ENCODE measurements at places on chromosomes 13 and 19. TPM values are rescaled to one million over a fixed set of nuclear protein-coding genes. Genes with fewer than 3 reads are reported as not detected.
A peak's percentile ranks its signal among the peaks of the same experiment; 100 is the strongest.

- H3K27me3 ChIP-seq: no peaks in the 10 kb centered on the region
- no peaks in the 10 kb centered on the region for H3K36me3 ChIP-seq
- H3K4me1 ChIP-seq: peaks cover 13% of the 10 kb centered on the region
- DNase-seq: no peak
Measured at GRCh38 chr19:54955376-54955775, 8.0 kb upstream of the NLRP7 start.

DNA sequence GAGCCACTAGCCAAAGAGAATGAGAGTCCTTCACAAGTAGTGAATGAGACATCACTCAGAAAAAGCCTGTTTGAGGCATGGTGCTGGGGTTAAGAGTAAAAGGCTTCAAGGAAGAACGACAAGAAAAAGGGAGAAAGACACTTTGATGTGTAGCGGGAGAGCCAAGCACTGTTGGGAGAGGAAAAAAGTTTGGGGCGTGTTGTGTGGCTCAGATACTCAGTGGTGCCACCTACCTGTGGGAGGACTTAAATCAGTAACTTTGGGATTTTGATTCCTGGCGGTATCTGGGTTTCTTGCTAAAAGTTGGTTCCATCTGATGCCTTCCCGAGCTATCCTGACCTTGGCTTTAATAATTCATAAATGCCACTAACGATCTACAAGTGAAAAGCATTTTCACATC is 12.3 kb downstream of the ELSPBP1 start:
- no peaks in the 10 kb centered on the region for H3K27me3 ChIP-seq
- H3K36me3 ChIP-seq: no peaks in the 10 kb centered on the region
- H3K4me1 ChIP-seq: no peaks in the 10 kb centered on the region
- H3K27ac ChIP-seq: no peak overlapping the region
- no peak overlapping the region for H3K4me3 ChIP-seq

- H3K4me1 ChIP-seq: no peaks in the 10 kb centered on the region
- no peak overlapping the region for H3K4me3 ChIP-seq
- H3K27me3 ChIP-seq: no peaks in the 10 kb centered on the region
- H3K36me3 ChIP-seq: no peaks in the 10 kb centered on the region
- no peak for DNase-seq
Measured at GRCh38 chr13:112435973-112436372, 59.8 kb downstream of the SPACA7 start.

GRCh38 chr19:55493645-55494171 is 5.5 kb downstream of the SSC5D start:
- DNase-seq: no peak
- peaks cover 5% of the 10 kb centered on the region for H3K27me3 ChIP-seq
- no peak overlapping the region for H3K4me3 ChIP-seq
- no peaks in the 10 kb centered on the region for H3K4me1 ChIP-seq
- no peaks in the 10 kb centered on the region for H3K36me3 ChIP-seq

DNA sequence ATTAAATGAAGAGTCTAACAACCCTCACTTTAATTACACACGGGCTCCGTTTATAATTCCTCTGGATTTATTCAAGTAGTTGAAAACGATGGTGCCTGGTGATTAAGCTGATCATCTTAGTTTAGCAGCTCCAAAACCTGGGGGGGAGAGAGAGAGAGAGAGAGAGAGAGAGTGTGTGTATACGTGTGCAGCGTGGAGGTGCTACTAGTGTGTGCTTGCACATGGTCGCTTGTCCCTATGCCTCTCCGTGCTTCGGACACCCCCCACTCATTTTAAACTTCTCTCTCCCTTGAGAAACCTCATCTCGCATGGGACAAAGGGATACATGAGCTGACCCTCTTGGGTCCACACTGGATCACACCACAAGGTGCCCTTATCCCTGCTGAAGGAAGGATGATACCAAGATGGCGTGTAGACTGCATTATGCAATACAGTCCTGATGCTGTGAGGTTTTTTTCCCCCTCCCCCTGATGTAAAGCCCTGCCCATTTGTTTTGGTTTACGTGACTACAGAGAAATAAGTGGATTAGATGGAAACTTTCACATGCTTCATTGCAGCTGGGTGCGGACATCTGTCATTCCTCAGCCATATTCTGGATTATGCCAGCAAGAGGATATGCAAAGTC is 320.8 kb downstream of the ZNF536 start:
- peaks cover 17% of the 10 kb centered on the region for H3K27me3 ChIP-seq
- no peak overlapping the region for H3K4me3 ChIP-seq
- no peaks in the 10 kb centered on the region for H3K36me3 ChIP-seq
- no peak overlapping the region for H3K27ac ChIP-seq
- DNase-seq: no peak

DNA sequence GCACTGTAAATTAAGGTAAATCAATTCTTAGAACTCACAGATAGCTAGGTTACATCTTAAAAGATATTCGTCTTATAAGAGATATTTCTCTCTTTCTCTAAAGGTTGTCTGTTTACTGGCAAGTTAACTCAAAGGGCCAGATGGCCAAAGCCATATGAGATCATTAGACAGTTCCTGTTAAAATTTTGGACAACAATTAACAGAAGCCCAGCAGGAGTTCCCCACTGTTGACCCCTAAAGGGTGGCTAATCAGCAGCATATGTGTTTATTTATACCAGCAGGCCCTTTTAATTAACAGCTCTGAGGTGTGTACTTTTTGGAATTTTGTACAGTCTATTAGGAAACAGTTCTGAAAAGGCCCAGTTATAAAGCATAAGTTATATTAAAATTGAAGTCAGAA is 245.8 kb downstream of the LIG4 start:
- H3K4me1 ChIP-seq: no peaks in the 10 kb centered on the region
- no peak for DNase-seq
- H3K36me3 ChIP-seq: no peaks in the 10 kb centered on the region
- H3K27ac ChIP-seq: no peak overlapping the region
- H3K4me3 ChIP-seq: no peak overlapping the region

DNA sequence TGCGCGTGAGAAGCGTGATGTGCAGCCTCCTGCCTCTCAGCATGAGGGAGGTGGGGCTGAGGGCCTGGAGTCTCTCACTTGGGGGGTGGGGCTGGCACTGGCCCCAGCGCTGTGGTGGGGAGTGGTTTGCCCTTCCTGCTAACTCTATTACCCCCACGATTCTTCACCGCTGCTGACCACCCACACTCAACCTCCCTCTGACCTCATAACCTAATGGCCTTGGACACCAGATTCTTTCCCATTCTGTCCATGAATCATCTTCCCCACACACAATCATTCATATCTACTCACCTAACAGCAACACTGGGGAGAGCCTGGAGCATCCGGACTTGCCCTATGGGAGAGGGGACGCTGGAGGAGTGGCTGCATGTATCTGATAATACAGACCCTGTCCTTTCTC is 8.7 kb downstream of the CD177 start:
- no peak for DNase-seq
- H3K36me3 ChIP-seq: no peaks in the 10 kb centered on the region
- no peaks in the 10 kb centered on the region for H3K27me3 ChIP-seq
- H3K4me3 ChIP-seq: no peak overlapping the region

GRCh38 chr13:112343591-112343990 is 32.6 kb upstream of the SPACA7 start:
- H3K36me3 ChIP-seq: no peaks in the 10 kb centered on the region
- peak; percentile 18 for DNase-seq
- peaks cover 26% of the 10 kb centered on the region for H3K27me3 ChIP-seq
- H3K27ac ChIP-seq: no peak overlapping the region
- H3K4me3 ChIP-seq: no peak overlapping the region

DNA sequence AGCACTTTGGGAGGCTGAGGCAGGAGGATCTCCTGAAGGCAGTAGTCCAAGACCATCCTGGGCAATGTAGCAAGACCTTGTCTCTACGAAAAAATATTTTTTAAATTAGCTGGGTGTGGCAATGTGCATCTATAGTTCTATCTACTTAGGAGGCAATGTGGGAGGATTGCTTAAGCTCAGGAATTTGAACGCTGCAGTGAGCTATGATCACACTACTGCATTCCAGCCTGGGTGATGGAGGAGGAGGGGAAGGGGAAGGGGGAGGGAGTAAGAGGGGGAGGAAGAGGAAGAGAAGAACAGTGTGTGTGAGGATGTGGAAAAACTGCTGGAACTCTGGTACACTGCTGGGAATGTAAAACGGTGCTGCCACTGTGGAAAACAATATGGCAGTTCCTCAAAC is 9.2 kb upstream of the CLIP3 start:
- H3K4me3 ChIP-seq: no peak overlapping the region
- H3K36me3 ChIP-seq: peaks cover 6% of the 10 kb centered on the region
- H3K27ac ChIP-seq: no peak overlapping the region
- no peak for DNase-seq

DNA sequence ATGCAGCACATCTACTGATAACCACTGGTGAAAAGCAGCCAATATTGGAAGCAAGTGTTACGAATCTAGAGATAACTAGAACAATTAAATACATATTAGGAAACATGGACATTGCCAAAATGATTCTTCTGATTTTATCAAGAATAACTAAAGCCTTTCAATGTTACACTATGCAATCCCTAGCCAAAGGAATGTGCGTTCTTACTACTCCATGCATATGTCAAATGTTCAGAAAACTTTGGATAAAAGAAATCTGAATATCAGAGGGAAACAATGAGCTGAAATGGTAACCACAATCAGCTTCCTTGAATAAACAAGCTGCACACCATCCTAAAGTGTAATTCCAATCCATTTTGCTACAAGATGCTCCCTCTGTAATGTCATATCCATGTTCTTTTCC is 951 bp upstream of the POSTN start:
- no peaks in the 10 kb centered on the region for H3K4me1 ChIP-seq
- no peak overlapping the region for H3K4me3 ChIP-seq
- no peaks in the 10 kb centered on the region for H3K27me3 ChIP-seq
- DNase-seq: no peak
- H3K36me3 ChIP-seq: no peaks in the 10 kb centered on the region

DNA sequence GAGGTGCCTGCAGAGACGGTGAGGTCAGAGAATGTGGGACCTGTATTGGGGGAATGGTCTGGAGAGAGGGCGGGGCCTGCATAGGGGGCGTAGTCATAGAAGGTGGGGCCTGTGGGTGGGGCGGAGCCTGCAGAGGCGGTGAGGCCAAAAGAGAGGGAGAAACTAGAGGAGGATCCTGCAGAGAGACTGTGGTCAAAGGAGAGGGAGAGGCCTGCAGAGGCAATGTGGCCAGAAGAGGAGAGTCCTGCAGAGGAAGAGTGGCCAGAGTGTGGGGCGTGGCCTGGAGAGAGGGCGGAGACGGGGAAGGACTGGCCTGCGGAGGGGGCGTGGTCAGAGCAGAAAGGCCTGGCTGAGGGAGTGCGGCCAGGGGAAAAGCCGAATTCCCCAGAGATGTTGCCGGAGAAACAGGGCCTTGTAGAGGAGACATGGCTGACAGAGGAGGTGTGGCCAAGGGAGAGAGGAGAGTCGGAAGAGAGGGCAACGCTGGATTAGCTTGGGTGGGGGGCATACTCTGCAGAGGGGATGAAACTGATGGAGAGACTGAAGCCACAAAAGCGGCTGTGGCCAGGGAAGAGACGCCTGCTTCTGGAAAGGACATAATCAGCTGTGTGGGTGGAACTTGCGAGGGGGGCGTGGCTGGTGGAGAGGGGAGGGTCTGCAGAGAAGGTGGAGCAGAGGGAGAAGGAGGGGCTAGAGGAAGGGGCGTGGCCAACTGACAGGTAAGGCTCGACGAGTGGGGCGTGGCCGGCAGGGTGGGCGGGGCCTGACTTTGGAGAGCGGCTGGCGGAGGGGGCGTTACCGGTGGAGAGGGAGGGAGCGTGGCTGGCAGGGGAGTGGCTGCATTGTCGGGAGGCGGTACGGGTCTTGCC is 2.5 kb downstream of the PRR36 start:
- peak; percentile 88 for DNase-seq
- peak overlapping the region; percentile 17 for H3K27ac ChIP-seq
- peaks cover 56% of the 10 kb centered on the region for H3K27me3 ChIP-seq
- H3K4me3 ChIP-seq: peak overlapping the region; percentile 3
- peaks cover 29% of the 10 kb centered on the region for H3K4me1 ChIP-seq
- no peaks in the 10 kb centered on the region for H3K36me3 ChIP-seq

DNA sequence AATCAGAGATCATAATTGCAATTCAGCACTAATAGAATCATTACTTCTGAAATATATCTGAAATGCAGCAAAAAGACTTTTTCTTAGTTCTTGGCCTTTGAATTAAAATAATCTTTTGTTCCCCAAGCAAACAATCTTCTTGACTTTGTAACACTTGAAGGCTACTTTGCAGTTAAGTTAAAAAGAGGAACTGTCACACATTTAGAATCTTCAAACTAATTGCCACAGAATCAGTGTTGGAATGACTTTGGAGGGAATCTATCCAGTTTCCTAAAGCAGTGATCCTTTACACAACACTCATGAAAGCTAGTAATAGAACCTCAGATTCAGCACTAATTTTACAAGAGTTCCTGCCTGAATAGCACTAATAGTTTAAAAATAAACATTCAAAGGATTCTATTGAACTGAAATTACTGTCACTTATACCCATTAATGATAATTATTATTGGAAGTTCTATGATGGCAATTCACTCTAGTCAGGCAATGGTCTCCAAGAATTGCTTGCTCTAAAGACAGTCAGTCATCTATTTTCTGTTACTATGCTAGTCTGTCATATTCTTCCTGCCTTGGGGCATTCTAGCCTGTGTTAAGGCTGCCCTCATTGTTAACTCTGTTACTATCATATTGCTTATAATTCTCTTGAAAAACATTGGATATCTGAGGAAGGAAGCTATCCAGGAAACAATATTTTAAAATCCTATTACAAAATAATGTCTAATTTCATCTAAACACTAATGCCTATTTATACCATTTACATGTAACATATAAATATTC is 362.4 kb downstream of the DIAPH3 start:
- no peak overlapping the region for H3K4me3 ChIP-seq
- no peak overlapping the region for H3K27ac ChIP-seq
- DNase-seq: no peak
- no peaks in the 10 kb centered on the region for H3K27me3 ChIP-seq

ZNF560 gene
- not detected for total RNA-seq

IZUMO1 gene
- total RNA-seq: not detected

COL4A2 gene
- not detected for total RNA-seq

TEAD2 gene
- total RNA-seq: not detected

LYL1 gene
- 0.64 TPM for total RNA-seq

ATP1A3 gene
- total RNA-seq: 5.6 TPM

SYNGR4 gene
- not detected for total RNA-seq

TPGS1 gene
- total RNA-seq: 21.6 TPM

Measured in activated CD8-positive, alpha-beta memory T cell treated with anti-CD3 and anti-CD28 coated beads, Interleukin-2, amount 10 ng/mL, durations not matched to agents 7 days and 5 days (primary cell).